ENCODE measurements at places on chromosomes 12 and 14.

- DNase-seq, result no peak
These were observed 53.5 kb downstream of the PHLDA1 start for GRCh38 chr12:75977952-75978671.

DNA sequence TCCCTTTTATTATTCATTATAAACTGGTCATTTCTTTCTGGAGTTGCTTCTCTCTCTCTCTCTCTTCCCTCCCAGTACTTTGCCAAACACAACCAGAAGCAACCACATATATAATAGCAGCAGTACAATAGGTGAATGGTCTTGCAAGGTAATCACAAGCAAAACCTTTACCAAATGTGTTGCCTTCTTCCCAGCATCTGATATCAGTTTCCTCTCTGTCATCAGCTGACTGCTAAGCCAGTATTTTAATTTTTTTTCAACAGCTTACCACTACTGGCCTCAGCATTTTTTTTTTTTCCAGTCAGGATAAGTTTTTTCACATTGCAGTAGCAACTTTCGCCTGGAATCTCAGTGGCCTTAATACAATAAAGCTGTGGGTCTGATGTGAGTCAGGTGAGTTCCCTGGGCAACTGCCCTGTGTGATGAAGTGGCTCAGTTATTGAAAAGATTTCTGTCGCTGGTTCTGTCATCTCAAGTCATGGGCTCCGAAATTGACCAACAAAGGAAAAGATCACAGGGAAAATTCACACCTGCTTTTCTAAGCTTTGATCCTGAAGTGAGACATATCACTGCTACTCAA is 282.5 kb upstream of the AMIGO2 start:
- DNase-seq, result no peak

- DNase-seq, result no peak
These were observed 348.8 kb downstream of the GXYLT1 start for GRCh38 chr12:41795910-41796309.

DNA sequence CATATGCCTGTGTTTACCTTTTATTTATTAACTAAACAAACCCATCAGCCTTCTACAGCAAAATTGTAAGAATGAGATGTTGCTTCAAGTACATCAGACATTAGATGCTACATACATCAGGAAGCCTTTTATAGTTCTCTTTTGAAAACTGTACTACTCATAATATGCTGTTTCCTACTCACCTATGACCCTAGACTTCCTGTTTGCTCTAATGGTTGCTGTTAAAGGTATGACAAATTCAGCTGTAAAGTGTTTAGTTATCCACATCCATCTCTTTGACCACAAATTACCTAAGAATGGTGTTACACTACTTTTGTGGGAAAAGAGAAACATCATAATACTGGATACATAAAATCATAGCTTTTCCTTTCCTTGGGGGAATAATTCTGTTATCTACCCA is 220.0 kb downstream of the RAD51B start:
- no peak for DNase-seq

- no peak for DNase-seq
These were observed 2.1 kb upstream of the ATXN7L3B start for GRCh38 chr12:74535536-74535935.

DNA sequence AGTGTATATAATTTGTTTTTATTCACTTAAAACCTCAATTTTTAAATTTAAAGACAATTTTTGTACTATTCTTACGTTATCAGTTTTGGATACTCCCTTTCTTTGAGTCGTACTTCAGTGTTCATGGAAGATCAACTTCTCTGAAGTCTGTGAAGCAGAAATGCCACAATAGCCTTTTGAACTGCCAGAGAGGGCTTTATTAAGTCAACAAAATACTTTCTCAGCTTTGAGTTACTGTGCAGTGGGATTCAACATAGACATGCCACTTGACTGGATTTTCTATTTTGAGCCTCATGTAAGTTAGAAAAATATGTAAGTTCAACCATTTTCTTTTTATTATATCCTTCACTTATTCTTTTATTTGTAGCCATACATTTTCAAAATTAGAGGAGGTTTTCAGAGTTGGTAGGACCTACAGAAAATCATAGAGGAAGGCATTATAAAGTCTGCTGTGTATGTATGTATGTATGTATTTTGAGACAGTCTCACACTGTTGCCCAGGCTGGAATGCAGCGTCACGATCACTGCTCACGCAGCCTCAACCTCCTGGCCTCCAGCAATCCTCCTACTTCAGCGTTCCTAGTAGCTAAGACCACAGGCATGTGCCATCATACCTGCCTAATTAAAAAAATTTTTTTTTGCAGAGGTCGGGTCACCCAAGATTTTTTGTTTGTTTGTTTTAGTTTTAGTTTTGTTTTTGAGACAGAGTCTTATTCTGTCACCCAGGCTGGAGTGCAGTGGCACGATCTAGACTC is 31.3 kb upstream of the BCAT1 start:
- DNase-seq, result no peak

DNA sequence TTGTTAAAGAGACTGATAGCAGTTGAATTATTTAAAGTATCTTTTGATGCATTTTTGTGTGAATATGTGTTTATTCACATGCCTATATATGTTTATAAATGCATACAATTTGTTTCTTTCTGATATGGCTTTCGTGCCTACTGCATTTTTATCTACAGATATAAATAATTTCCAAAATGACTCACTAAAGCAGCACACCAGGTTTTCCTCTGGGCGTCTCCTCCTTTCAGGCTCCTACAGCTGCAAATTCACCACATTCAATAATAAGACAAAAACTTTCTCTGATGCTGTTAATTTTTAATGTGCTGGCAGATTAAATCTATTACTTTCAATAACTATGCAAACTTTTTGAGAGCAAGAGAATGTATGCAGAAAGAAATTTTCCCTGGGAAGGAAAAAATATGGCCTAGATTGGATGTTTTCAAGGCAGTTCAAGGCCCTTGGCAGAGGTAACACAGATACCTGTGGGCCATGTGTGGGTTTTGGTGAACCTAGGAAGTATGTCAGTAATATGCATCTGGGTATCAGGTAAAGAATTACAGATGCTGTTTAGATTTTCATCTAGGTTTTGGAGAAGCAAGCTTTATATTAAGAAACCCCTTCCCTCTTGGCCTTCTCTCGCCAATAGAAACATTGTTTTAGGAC is 381.8 kb downstream of the EGLN3 start:
- DNase-seq, result no peak

- no peak for DNase-seq
These were observed 81.1 kb downstream of the ITPK1 start for GRCh38 chr14:93034671-93034994.

GRCh38 chr12:2345902-2346301 is 293.1 kb downstream of the CACNA1C start:
- DNase-seq, result peak; percentile 52

DNA sequence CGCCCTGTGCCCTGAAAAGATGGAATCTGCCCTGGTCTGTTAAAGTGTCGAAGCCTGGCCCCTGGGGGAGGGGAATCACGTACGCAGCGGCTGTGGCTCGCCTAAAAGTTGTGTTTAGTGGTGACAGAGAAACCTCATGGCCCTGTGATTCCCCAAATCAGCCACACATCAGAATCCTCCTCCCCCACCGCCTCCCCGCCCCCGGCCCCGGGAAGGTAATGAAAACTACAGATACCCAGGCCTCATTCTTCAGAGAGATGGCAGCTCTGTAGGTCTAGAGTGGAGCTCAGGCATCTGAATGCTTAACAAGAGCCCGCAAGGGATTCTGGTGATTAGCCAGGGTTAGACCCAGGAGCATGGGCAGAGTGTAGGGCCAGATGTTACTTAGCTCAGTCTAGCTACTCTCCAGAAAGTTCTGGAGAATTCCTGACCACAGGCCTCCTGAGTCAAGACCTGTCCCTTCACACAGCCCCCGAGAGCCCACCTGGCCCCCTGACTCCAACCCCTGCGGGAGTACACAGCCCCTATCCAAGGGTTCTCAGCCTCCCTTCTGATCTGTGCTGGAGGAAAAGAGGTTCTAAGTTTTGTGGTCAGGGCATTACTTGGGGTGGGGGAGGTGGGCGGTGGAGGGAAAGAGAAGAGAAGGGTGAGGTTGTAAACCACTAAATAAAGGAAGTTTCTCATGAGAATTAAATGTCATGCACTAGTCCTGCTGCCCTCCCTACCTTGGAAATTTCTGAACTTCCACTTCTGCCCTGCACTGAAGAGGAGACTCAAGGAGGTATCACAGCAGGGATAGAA is 114.8 kb downstream of the PLXNC1 start:
- DNase-seq, result no peak

- DNase-seq, result no peak
These were observed 43.7 kb downstream of the GRIN2B start for GRCh38 chr12:13937735-13938134.

GRCh38 chr14:42947991-42948390 is 1341.3 kb downstream of the LRFN5 start:
- no peak for DNase-seq

GRCh38 chr12:127179176-127179575 is 1087.8 kb upstream of the TMEM132C start:
- DNase-seq, result no peak

DNA sequence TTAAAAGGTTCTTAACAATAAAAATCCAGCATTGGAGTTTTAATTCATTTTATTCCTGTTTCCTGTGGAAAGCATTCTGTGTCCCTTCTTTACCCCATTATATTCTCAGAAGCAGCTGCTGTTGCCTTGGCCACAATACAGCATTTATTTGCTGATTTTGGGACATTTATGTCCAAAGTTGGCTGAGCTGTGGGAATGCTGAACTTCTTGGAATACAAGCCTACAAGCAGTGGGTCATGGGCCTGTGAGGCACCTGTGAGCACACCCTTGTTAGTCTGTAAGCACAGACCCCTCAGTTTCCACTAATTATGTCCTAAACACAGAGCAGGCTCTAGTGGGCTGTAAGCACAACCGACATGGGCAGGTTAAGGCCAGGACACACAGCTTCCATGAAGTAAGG is 122.2 kb upstream of the IGF1 start:
- DNase-seq, result no peak

DNA sequence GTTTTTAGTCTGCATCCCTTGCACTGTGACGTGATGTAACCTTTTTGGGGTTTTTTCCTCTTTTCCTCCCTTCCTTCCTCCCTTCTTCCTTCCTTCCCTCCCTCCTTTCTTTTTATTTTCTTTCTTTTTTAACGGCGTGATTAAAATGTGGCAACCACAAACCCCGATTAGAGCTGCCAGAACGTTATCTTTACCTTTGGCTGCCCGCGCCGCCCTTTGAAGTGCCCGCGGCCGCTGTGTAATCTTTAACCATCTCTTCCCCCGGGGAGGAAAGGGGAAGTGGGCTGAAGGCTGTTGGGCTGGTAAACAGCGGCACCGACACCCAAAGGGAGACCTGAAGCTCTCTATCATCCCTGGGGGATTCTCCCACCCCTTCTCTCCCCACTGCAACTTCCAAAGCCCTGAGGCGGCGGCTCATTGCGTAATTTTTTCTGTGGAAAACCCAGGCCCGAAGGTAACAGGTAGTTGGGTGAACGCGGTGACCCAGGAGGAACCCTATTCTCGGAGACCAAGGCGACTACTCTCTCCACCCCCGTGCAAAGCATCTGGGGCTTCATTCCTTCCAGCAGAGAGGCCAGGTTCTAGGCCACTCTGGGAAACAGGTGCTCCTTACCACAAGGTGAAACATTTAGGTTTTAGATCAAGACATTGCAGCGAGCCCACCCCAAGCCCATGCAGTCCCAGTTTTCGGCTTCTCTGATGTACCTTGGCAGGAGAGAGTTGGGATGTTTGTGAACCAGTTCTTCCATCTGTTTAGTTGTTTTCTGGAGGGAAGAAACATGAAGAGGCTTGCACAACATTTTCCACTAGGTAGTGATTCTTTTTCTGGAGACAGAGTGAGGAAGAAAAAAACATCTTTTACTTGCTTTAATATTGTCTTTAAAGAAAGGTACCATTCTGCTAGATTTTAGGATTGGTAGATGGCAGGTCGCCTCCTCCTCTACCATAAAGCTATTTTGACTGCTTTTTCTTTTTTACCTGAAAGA is 1.5 kb downstream of the LGR5 start:
- DNase-seq, result no peak

DNA sequence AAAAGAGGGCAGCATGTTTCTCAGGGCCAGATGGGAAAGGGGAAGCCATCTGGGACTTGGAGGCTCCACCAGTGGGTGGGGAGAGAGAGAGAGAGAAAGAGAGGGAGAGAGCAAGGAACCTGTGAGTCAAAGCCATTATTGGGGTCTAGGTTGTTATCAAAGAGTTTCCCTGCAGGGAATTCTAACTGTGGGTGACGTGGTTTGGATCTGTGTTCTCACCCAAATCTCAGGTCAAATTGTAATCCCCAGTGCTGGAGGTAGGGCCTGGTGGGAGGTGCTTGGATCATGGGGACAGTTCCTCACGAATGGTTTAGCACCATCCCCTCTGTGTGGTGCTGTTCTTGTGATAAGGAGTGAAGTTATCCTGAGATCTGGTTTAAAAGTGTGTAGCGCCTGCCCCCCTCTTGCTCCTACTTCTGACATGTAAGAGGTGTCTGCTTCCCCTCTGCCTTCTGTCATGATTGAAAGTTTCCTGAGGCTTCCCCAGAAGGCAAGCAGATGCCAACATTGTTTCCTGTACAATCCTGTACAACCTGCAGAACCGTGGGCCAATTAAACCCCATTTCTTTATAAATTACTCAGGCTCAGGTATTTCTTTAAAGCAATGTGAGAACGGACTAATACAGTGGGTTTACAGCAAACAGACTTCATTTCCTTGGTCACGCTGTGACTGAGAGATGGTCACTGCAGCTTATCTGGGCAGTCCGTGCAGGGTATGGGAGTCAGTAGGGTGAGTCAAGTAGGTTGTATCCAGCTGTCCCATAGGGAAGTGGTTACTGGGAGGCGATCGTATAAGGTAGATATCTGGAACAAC is 52.4 kb downstream of the CCDC91 start:
- no peak for DNase-seq

GRCh38 chr12:51357374-51358047 is 11.0 kb upstream of the CELA1 start:
- DNase-seq, result no peak

DNA sequence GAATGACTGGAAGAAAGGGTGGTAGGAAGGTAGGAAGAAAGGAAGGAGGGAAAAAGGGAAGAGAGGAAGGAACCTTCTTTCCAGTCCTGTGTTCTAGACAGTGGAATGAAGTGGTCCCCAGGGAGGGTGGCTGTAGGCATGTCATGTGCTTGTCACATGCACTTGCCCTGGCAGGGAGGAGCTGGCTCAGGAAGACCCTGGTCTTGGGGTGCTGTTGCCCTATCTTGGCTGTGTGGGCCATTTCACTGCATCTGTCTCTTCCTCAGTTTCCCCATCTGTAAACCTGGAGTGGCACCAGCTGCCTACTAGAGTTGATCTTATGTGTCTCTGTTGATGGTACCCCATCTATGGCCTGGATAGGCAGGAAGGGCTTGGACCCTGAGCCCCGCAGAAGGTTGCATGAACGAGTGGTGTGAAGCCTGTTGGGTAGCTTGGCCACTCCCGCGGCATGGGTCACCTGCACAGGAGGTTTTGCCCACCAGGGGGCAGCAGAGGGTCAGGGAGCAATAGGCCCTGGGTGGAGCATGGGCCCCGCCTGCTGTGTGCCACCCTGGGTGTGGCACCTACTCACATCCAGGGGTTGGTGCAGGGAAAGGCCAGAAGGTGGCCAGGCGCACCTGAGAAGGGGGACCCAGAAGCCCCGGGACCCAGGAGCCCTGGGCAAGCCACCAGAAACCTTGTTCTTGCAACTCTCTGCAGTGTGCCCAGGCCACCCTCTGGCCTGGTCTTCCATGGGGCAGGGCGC is 25.1 kb downstream of the MEG3 start:
- peak; percentile 93 for DNase-seq

Measured in lower leg skin (tissue), 4 donors.